Activated T-cell treated with anti-CD3 and anti-CD28 coated beads, Interleukin-2, amount 50 U/mL, for 1 hour (primary cell): ENCODE measurements at places on chromosomes 13 and 19.
A peak's percentile ranks its signal among the peaks of the same experiment; 100 is the strongest.

DNA sequence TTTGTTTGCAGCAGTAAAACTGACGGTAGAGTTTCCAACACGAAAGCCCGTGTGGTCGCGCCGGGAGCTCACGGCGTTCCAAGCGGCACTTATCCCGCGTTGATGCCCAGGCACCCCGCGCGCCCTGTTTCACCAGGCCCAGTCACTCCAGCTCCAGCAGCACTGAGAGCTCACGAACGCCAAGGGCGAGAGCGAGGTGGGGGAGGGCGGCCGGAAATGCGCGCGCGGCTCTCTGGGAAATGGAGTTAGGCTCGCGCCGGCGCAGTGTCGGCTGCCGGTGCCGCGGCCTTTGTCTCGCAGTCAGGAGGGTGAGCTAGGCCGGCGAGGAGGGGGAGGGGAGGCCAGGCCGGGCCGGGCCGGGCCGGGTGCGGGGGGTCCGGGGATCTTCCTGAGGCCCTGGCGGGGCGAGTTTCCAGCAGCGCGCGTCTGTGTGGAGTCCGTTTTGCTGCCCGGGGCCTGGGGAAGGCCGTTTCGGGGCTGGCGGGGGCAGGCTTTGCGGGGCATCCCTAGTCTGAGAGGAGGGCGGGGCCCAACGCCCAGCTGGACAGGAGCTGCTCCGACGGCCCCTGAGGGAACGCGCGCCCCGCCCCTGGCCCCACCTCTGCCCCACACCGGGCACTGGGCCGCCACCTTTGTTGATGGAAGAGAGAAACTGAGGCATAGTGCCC is at the start of gene ZNF135:
Gene ZNF135, plus strand, starts transcription at position 280 of the 668 bp plus-strand sequence. CDS start 721 bp downstream, outside the sequence.
- DNase-seq, result peak; percentile 60

DNA sequence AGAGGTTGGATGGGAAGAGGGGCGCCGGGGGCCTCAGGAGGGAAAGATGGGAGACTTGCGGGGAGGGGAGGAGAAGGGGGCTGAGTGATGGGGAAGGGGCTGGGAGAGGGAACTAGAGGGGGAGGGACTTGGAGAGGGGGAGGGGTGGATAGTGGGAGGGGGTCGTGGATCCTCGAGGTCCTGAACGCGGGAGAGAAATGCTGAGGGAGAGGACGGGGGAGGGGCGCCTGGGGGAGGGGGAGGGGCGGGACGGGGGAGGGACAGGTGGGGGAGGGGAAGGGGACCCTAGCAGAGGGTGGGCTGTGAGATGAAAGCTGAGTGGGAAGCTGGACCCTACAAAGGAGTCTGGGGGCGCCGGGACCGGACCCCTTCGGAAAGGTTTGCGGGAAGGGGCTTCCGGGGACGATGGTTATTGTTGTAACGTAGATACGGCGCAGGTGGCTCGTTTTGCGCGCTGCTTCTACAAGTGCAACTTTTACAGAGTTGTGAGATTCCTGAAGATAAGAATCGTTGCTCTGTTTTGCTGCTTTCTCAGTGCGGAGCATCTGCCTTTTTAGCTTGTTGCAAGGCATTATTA is 418 bp downstream of the ZNF444 start:
- peak; percentile 54 for DNase-seq

DNA sequence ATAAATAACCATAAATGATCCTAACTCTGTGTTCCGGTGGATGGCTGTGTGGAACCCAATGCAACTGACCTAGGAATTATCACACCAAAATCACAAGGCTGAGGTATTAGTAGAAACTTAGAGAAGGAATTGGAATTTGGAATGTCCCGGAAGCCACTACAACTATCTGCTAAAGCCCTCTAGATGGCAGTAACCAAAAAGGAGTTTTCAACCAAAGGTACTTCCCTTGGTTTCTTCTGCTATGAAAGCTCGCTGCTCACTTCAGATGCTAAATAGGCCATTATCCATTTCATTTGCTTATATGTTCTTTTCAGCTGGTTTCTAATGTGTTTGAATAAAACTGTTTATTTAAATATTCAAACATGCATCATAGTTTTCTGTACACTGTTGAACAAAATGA is 1589.1 kb upstream of the SPRY2 start:
- DNase-seq, result no peak

GRCh38 chr19:41023193-41023592 is 32.1 kb downstream of the CYP2B6 start:
- DNase-seq, result no peak

DNA sequence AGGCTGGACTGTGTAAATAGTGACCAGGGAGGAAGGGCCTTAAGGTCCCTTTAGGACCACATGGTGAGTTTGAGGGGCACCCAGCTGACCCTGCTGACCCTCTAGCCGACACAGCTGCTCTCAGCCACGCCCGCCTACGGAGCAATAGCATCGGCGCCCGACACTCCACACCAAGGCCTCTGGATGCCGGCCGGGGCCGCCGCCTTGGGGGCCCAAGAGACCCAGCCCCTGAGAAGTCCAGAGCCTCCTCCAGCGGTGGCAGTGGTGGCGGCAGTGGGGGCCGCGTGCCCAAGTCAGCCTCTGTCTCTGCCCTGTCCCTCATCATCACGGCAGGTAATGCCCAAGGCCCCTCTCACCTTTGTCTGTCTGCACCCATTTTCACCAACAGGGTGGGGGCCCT is 8.6 kb upstream of the PIK3R2 start:
- no peak for DNase-seq

GRCh38 chr13:94454906-94455305 is 24.6 kb downstream of the DCT start:
- DNase-seq, result no peak

GRCh38 chr13:106241974-106242953 is 293.2 kb downstream of the EFNB2 start:
- no peak for DNase-seq

DNA sequence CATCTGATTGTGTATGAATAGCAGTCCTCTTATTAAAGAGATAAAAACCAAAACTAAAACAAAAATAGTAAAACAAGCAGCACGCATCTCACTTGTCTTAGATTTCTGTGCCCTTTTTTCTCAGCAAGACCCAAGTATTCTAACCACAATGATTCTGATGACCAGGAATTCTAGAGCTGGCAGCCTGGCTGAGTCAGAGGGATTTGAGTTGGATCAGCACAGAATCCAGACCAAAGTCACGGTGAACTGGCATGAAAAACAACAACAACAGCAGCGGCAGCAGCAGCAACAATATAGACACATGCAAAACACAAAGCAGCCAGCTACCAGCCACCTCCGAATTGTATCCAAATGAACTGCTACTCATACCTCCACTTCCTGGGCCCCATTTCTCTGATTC is 360.5 kb downstream of the KCNRG start:
- no peak for DNase-seq
